ENCODE measurements at places on chromosomes 6 and 20. TPM values are rescaled to one million over a fixed set of nuclear protein-coding genes. Genes with fewer than 3 reads are reported as not detected.
A peak's percentile ranks its signal among the peaks of the same experiment; 100 is the strongest.

PPP1R3D gene
- total RNA-seq = 2.7 TPM

TRIM15 gene
- total RNA-seq = 6.5 TPM

CABLES2 gene
- 8.9 TPM for total RNA-seq

PRRT1 gene
- 6.1 TPM for total RNA-seq

CCM2L gene
- total RNA-seq = 1.4 TPM

IL20RA gene
- 1.1 TPM for total RNA-seq

ADGB gene
- total RNA-seq = not detected

DSP gene
- 104 TPM for total RNA-seq

BTBD9 gene
- total RNA-seq = 10.9 TPM

DNA sequence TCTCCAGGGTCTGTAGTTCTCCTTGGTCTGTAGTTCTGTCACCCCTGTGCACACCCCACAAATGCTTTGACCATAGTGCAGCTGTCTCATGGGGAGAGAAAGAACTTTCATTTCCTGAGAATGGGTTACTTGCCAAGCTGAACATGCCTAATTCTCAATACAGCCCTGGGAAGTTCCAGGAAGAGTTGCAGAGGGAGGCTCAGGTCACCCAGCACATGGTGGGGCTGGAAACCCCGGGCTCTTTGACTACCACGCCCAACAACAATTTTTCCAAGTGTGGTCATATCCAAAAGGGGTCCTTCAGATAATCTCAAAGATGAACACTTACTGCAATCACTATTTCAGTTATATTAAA, 2.2 kb upstream of the PTPRA start:
- H3K36me3 ChIP-seq = no peaks in the 10 kb centered on the region
- peaks cover 21% of the 10 kb centered on the region for H3K4me1 ChIP-seq
- H3K27me3 ChIP-seq = no peaks in the 10 kb centered on the region

DNA sequence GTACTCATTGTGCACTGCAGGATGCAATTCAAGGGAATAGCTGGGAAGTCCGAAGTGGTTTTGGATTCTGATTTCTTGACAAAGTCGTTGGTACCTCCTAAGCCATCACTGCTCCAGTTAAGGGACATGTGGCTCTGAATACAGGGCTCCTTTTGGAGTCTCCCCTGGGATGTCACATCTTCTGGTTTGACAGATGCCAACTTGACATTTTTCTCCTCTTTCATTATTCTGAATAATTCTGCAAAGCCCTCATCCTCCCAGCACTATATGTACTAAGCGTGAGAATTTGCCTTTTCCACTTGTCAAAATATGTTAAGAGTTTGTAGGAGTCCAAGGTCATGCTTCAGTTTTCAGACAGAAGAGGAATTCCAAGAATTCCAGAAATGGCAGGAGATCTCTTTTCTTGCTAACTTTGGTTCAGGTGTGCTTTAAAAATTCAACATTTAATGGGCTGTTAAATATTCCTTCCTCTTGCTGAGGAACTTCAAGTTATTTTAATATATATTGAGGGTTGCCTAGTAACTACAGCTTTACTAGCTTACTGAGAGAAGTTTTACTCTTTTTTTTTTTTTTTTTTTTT, 38.7 kb downstream of the DOK5 start:
- H3K4me3 ChIP-seq = no peak overlapping the region
- no peak for DNase-seq

DNA sequence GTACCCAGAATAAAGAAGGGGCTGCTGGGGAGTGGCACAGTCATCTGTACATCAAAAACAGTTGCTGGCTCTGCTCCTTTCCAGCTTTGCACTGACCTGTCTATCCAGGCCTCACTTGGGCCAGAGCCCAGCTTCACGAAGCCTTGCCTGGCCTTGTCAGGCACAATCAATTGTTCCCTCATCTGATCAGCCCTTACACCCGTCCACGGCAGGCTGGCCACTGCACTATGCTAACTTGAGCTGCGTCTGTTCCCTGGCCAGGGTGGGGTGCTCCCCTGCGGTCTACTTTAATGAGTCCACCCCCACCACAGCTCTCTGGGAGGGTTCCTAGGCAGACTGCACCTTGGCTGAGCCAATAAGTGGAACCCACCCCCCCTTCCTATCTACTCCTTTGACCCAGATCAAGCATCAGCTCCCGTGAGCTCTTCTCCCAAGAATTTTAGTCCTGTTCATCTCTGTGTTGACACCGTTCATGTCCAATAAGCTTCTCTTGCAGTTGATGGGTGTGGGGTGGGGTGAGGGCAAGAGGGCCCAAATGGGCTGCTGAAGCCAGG, 74.3 kb upstream of the MLN start:
- no peak for DNase-seq
- H3K27me3 ChIP-seq = no peaks in the 10 kb centered on the region
- H3K27ac ChIP-seq = no peak overlapping the region
- no peaks in the 10 kb centered on the region for H3K36me3 ChIP-seq

DNA sequence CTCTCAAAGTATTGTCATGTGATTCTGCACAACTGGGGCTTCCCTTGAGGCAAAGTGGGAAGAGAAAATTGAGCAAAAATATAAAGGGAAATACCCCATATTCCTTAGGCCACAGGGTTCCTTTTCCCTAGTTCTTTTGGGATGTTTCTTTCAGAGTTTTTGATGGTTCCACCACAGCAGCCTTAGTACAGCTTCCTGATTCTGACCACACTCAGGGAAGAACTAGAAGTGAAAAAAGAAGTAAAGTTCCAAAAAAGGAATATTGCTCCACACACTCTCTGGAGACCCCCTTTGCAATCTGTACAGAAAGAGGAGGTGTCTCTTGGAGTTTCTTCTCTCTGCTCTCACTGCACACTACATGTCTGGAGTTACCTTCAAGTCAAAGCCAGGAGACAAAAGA, 27.9 kb upstream of the HLA-DQA2 start:
- no peak overlapping the region for H3K27ac ChIP-seq
- H3K27me3 ChIP-seq = no peaks in the 10 kb centered on the region
- H3K4me3 ChIP-seq = no peak overlapping the region

DNA sequence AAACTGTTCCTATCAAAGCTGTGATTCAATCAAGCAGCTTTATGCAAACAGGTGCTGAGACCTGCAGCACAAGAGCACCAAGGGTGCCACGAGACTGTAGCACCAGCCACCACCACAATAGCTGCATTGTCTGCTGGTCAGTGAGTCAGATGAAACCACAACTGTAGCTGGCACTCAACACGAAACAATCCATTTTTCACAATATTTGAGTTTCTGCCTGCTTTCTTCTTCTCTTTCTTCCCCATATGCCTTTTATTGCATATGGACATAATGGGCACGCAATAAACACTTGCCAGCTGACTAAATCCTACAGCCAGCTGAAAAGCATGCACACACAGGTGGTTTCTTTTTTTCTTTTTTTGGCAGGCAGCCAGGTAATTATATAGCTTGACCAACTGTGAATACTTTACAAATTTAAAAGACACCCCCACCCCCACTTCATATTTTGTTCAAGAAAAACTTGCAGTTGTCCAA, 16.6 kb downstream of the SLC2A12 start:
- DNase-seq = peak; percentile 88
- no peaks in the 10 kb centered on the region for H3K27me3 ChIP-seq
- peaks cover 39% of the 10 kb centered on the region for H3K4me1 ChIP-seq
- H3K27ac ChIP-seq = peak overlapping the region; percentile 49
- H3K4me3 ChIP-seq = peak overlapping the region; percentile 4

DNA sequence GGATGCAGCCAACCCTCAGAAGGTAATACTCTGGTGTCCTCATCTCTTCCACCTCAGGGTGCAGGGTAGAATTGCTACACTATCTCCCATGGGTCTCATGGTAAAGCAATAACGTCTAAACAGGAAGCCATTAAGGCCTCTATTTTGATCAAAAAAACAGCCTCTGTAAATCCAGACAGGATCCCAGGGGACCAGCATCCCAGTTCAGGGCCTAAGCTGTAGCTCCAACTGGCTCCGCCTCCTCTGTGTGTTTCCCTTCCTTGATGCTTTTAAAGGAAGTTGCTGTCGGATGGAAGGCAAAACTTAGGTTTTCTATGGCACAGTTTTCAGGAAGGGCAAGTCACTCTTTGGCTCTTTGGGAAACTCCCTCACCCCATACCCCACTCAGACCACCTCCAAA, 222.0 kb downstream of the MAFB start:
- no peaks in the 10 kb centered on the region for H3K27me3 ChIP-seq
- no peak for DNase-seq
- no peak overlapping the region for H3K4me3 ChIP-seq
- H3K27ac ChIP-seq = no peak overlapping the region
- H3K4me1 ChIP-seq = no peaks in the 10 kb centered on the region

GRCh38 chr6:111992851-111993250, 61.1 kb upstream of the CCN6 start:
- peaks cover 23% of the 10 kb centered on the region for H3K4me1 ChIP-seq
- H3K27ac ChIP-seq = no peak overlapping the region
- no peak overlapping the region for H3K4me3 ChIP-seq
- no peaks in the 10 kb centered on the region for H3K27me3 ChIP-seq
- no peaks in the 10 kb centered on the region for H3K36me3 ChIP-seq
